ENCODE measurements at places on chromosomes 11 and 22. TPM values are rescaled to one million over a fixed set of nuclear protein-coding genes. Genes with fewer than 3 reads are reported as not detected.

The ART1 gene
- total RNA-seq, result not detected

The TSSK2 gene
- total RNA-seq, result not detected

The CNGA4 gene
- 0.17 TPM for total RNA-seq

The BATF2 gene
- total RNA-seq, result 0.13 TPM

The OR5AN1 gene
- not detected for total RNA-seq

The PLAAT3 gene
- total RNA-seq, result 30.2 TPM

The OR8H2 gene
- total RNA-seq, result not detected

The KCNK4 gene
- total RNA-seq, result 0.20 TPM

The PHF5A gene
- 32.9 TPM for total RNA-seq

The PGR gene
- total RNA-seq, result 1.5 TPM

The PMM1 gene
- total RNA-seq, result 23.5 TPM

The TMEM86A gene
- total RNA-seq, result 0.30 TPM
